Stimulated activated CD8-positive, alpha-beta memory T cell treated with anti-CD3 and anti-CD28 coated beads, Interleukin-15, amount 100 ng/mL, for 48 hours (primary cell): ENCODE measurements at places on chromosomes 6 and 20.

DNA sequence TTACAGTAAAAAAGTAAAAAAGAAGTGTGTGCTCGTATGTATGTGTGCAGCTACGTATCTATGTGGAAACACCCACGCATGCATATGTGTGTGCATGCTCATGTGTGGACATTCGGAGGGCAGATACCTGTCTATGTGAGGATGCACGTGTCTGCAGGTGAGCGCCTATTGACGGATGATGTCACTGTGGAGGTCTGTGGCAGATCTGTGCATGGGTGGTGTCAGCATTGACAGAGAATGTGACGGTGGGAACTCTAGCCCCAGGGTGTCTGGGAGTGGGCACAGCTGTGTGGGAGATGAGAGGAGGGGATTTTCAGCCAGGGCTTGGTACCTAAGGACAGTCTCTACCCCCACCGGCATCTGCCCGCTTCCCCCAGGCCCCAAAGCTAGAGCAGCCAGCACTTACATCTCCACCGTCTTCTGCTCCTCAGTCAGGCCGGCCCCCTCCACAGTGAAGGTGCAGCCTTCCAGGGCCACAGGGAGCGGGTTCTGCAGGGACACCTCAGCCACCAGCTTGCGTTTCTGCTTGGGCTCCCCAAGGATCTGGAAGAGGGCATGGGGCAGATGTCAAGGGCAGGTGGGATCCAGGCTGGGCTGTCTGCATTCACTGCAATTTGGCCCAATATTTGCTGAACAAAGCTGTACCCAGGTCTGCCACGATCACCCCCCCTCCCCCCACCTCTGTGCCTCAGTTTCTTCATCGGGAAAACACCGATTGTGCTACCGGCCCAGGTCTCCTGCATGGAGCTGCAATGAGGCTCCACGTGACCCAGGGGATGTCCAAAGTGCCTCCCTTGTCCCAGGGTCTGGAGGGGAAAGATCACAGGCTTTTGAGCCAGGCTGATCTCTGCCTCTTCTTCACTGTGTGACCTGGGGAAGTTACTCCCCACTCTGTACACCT is 34.1 kb downstream of the TGM2 start:
- DNase-seq: no peak

DNA sequence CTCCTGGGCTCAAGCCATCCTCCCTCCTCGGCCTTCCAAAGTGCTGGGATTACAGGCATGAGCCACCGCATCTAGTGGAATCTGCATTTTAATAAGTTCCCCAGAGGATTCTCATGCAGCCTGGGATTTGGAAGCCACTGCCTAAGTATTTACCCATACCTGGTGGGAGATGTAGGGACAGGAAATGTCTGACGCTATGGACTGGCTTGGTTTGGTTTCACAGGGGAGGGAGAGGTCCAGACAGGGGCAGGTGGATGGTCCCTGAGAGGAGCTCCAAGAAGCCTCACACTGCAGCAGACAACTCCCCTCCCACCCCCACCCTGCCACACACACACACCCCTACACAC is 4.4 kb downstream of the VSTM2L start:
- DNase-seq: no peak

DNA sequence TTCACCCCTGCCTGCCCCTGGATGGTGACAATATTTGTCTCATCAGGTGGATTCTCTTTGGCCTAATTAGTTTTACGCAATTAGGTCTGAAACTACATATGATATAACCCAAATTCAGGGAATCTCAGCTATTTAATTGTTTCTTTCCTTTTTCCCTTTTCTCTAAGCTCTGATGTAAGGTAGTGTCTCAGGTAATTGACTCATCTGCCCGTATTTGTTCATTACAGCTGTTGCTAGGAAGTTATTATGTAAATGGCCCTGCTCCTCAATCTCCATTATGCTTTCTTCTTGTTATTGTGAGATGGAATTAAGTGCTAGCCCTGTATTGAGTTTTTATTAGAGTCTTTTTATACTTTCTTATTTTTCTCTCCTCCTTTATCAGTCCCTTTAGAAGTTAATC is 378.2 kb upstream of the ARID1B start:
- DNase-seq: no peak

DNA sequence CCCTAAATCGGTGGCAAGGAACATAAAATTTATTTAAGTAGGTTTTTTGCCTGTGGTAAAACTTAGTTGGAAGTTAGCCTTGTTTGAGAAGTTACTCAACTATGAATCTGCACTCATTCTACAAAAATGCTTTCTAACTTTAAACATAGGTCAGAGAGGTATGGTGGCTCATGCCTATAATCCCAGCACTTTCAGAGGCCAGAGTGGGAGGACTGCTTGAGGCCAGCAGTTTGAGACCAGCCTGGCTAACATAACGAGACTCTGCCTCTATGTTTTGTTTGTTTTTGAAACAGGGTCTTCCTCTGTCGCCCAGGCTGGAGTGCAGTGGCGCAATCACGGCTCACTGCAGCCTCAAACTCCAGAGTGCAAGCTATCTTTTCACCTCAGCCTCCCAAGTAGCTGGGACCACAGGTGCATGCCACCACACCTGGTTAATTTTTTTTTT is 16.2 kb downstream of the USP49 start:
- DNase-seq: no peak

- no peak for DNase-seq
Measured at GRCh38 chr6:21367148-21367547, 226.4 kb upstream of the SOX4 start.

- DNase-seq: no peak
Measured at GRCh38 chr20:25058847-25059810, 1.2 kb upstream of the ACSS1 start.

GRCh38 chr6:138571181-138571580 is 71.9 kb upstream of the NHSL1 start:
- no peak for DNase-seq

- no peak for DNase-seq
Measured at GRCh38 chr6:131368198-131368911, 204.7 kb upstream of the ARG1 start.

GRCh38 chr6:13947611-13948178 is 22.9 kb downstream of the RNF182 start:
- no peak for DNase-seq
